ENCODE measurements at places on chromosomes 4 and X.

DNA sequence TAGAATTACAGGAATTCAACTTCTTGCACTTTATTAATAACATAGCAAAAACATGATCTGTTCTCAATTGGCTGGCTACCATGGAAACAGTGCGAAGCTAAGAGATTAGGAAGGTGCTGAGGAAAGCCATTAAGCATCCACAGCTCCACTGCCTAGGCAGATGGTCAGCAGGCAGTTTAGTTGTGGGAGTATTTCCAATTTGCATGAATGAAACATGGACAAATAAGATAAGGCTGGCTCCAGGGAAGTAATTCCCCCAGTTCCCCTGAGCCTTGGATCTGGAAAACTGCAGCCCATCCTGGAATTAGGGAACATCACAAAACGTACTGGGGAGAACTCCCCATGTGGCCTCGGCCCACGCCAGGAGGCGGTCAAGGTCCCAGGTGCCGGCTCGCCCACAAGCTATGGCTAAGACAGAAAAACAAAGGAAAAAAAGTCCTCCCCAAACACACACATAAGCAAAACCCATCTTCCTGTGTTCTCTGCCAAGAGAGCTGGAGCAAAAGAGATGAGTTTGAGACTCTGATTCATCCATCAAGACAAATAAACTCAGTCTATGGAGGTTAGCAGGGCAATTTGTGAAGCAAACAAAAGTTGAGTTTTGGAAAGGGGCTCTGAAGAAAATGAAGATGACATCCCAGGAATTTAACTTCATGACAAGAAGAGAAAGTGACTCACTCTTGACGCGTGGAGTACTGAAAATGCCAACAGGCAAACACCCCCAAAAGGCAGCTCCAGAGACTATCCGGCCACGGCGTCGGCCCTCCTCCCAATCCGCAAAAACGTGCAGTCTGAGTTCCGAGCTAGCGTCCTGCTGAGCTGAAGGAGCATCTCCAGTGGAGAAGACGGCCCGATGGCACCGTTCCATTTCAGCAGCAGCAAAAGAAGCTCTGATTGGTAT is 45.1 kb downstream of the IGFBP7 start:
- DNase-seq = no peak

GRCh38 chrX:105635794-105636193 is 186.5 kb upstream of the NRK start:
- DNase-seq = no peak

DNA sequence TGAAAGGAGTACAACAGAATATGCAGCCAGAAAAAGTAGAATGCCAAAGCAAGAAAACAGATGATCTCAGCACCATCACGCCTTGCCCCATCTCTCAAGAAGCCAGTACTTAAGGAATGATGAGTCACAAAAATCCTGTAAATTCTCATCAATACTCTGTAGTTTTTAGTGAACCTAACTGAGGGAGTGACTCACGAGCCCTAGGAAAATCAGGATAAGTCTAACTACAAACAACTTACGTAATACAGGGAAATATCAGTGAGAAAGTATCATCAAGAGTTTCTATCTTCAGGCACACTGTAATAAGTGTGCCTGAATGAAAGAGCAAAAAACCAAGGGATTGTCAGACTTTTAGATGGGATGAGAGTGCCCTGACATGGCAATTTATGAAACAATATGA is 644.4 kb downstream of the STPG2 start:
- DNase-seq = no peak

DNA sequence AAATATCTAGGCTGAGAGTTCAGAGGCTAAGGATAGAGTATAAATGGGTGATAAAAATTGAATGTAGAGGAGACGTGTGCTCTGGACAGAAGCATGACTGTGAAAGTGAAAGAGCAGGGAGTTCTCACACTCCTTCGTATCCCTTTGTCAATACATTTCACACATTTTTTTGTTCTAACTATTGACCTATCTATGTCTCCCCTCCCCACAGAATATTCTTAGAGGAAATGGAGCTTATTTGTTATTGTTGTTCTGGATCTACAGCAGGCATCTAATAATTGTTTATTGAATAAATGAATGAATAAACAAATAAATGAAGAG is 57.6 kb downstream of the ENPEP start:
- DNase-seq = no peak

DNA sequence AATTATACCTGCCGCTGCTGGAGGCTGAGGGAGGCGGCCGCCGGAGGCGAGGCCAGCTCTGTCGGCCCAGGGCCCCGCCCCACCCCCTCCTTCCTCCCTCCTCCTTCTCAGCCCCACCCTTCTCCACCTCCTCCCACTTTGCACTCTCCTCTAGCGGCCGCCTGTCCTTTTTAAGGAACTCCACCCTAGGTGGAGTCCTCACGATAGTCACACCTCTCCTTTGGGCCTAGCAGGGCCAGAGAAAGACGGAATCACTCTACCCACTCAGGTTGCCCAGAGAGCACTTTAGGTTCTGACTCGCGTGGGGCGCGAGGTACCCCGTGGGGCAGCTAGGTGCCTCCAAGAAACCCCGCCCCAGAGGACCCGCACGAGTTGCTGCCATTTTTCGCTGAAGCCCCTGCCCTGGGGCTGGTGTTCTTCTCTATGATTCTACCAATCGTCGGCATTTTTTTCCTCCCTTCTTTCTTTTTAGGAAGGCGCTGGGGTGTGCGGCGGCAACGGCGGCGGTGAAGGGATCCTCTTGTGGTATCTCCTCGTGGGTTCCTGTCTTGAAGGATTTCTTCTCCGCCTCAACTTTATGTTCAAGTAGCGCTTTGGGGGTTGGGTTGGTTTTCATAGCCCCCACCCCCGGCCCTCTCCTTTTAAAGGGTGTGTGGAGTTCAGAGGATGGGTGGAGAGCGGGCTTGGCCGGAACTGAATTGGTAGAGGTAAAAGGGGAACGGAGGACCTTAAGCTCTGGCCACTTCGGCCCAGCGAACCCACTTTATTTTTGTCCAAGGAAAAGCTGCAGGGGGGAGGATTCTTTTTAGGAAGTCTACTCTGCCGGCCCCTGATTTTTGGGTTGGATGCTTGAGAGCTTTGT is at the start of gene KLF8:
TSS of gene KLF8 (plus strand) at position 136 of the 862 bp plus-strand sequence. CDS start 979 bp downstream, outside the sequence.
- peak; percentile 10 for DNase-seq

- DNase-seq = no peak
Measured at GRCh38 chr4:98383431-98384106, 122.4 kb downstream of the RAP1GDS1 start.

DNA sequence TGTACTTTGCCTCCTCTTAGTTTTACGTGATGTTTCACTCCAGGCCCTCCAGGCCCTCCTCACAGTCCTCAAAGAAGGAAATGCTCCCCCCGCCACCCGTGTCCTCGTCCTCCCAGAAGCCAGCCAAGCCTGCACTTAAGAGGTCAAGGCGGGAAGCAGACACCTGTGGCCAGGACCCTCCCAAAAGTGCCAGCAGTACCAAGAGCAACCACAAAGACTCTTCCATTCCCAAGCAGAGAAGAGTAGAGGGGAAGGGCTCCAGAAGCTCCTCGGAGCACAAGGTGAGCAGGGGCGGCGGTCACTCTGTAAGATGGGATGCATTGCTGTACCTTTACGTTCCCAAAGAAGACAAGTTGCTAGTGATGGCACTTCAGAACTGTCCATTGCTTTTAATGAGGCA is 94.4 kb downstream of the KLHL8 start:
- no peak for DNase-seq

DNA sequence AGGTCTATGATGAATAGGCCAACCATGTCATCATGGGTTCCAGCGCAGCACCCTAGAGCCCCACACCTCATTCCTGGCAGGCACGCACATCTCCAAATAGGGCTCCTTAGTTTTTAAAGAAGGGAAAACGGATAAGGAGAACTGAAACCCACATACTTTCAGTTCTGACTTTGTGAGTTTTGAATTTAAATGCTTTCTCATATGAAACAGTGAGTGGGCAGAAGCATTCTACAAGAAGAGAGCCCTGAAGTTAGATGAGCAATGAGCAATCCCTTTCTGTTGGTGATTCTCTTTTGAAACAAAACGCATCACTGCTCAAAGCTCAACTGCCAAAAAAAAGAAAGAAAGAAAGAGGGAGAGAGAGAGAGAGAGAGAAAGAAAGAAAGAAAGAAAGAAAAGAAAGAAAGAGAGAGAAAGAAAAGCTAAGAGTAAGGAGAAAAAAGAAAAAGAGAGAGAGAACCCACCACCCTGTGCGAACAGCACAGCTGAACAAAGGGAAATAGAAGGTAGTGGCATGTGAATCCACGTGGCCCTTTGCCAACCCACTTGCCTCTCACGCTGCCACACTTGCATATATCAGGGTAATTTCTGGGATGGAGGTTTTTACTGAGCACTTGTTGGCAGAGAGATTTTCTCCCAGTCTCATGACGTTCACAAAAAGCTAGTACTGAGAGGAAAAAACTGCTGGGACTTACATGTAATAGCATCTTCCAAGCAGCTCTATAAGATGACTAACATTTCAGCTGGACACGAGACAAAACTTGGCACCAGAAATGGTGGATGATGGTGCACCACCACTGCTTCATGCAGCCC is 31.0 kb downstream of the TMSB4X start:
- DNase-seq = no peak

DNA sequence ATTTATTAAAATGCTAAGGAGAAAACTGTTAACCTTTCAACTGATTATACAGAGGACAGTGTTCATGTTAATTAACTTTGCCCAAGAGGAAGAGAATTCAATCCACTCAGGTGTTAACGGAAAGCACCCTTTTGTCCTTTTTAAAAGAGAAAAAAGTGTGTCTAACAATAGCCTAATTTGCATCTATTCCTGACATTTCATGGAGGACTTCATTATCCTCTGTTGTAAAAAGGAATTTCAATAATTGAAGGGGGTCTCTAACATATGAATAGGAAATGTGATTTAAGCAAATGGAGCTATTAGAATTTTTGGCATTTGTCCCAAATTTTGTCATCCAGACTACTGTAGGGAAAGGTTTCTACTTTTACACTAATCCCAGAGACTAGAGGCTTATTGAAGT is 44.6 kb upstream of the GC start:
- no peak for DNase-seq

- DNase-seq = no peak
Measured at GRCh38 chr4:2662598-2662997, 93.5 kb downstream of the TNIP2 start.

GRCh38 chr4:38281371-38282071 is 321.3 kb downstream of the PTTG2 start:
- DNase-seq = peak; percentile 36

- no peak for DNase-seq
Measured at GRCh38 chr4:177483760-177484159, 41.5 kb upstream of the AGA start.

DNA sequence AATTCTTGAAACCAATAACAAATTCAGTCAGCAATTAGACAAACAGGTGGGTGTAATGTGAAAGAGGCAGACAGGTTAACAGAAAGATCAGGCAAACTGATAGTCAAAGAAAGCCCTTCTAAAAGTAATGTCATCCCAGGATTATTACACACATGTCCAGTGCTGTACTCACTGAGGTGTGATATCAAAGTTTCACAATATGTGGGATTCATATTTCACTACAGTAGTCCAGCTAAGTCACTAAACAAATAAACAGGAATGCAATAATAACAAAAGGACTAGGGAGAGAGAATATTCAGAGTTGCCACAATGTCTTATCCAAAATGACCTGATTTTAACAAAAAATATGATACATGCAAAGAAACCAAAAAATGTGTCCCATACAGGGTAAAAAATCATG is 787.5 kb downstream of the FSTL5 start:
- no peak for DNase-seq

DNA sequence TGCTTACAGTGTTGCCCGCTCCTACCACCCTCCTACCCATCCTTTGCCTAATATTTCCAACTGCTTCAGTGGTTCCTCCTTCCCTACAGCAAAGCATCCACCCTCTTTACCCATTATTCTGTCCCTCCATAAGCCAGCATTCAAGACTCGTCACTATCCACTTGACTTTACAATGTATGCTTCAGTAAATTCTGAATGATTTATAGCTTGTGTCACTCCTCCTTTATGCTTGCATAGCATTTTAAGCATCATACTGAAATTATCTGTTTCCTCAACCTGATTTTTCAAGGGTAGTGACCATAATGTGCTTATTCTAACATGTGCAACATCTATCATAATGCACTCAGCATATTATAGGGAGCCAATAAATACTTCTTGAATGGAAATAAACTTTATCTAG is 365.5 kb downstream of the RAB28 start:
- no peak for DNase-seq

GRCh38 chrX:118724365-118724764 is 3.0 kb upstream of the IL13RA1 start:
- no peak for DNase-seq

GRCh38 chr4:88746206-88746605 is 48.6 kb upstream of the NAP1L5 start:
- no peak for DNase-seq

GRCh38 chr4:2264481-2265041 is 2.7 kb upstream of the MXD4 start:
- DNase-seq = no peak

DNA sequence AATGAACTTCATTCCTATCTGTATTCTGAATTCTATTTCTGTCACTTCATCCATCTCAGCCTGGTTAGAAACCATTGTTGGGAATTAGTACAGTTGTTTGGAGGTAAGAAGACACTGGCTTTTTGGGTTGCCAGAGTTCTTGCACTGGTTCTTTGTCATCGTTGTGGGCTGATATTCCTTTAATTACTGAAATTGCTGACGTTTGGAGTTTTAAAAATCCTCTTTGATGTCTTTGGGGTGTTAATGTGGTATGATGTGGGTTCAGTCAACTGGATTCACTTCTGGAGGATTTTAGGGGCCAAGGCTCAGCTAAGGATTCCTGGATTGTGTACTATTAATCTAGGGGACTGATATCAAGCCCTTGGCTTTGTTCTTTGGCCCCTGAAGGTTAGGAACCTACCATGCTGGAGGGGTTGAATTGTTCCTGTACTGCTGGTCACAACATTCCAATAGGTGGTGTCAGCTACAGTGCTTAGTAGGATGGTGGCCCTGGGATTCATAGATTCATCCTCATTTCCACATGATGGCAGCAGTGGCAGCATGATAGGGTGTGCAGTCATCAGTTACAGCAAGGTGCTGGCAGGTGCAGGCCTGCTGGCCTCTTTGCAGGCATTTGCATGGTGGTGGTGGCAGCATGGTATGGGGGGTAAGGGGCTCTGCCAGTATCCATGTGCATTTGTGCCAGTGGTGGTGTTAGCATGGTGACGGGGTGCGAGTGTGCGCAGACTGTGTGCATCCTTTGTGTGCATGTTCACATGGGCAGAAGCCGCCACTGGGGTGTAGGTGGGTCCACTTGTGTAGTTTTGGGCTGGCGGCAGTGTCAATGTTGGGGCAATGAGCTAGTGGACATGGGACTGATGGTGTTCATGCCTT is 301.3 kb downstream of the TEX13C start:
- DNase-seq = no peak

GRCh38 chrX:14936561-14936960 is 63.3 kb downstream of the MOSPD2 start:
- no peak for DNase-seq

- DNase-seq = no peak
Measured at GRCh38 chrX:12447448-12448064, 309.3 kb downstream of the FRMPD4 start.

- DNase-seq = no peak
Measured at GRCh38 chr4:183252959-183253358, 67.1 kb downstream of the CLDN22 start.

DNA sequence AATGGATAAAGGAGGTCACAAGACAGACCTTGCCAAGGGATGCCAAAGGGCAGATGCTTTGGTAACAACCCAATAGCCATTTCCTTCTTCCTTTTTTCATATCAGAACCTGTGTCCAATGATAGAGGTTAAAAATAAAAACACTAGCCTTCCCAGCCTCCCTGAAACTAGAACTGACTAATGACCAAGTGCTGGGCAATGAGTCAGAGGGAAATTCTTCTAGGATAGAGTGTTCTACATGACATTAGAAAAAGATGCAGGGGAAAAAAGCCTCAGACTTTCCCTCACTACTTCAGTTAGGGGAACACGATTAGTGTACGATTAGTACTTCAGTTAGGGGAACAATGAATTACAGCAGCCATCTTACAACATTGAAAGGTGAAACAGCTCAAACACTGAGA is 29.3 kb upstream of the FAM47C start:
- DNase-seq = no peak

Data from hindlimb muscle (tissue), 1 donor.